ENCODE measurements at places on chromosomes 7 and 10. TPM values are rescaled to one million over a fixed set of nuclear protein-coding genes. Genes with fewer than 3 reads are reported as not detected.

DNA sequence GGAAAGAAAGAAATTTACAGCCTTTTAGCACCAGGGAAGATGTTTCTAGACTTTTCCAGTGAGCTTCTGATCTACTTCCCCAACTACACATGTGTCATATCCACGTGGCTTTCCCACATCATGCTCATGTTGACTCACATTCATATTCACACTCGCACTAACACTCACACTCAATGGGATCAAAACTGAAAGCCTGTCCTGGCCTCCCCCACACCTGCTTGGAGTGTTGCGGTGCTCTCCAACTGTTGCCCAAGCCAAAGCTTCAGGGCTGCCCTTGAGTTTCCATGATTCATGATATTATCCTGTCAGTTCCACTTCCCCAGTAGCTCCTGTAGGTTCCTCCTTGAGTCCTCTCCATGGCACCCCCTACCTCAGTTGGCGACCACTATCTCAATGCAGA is 444.4 kb downstream of the GATA3 start:
- no peak for ATAC-seq

DNA sequence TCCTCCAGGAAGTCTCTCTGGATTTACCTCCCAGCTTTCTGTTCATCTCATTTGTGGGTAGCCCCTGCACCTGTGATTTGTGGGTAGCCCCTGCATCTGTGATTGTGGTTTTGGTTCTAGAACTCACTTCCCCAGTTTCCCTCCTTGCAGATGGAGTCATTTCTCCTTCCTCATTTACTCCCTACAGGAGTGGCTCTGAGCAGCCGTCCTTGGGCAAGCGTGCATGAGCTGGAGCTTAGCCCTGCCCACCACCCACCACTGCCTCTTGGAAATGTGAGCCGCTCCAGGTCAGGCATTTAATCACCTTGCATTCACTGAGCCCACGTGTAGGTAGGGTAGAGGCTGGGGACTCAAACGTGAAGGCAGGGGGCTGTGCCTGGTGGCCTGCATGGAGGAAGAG is 8.2 kb downstream of the COL26A1 start:
- ATAC-seq = no peak

DNA sequence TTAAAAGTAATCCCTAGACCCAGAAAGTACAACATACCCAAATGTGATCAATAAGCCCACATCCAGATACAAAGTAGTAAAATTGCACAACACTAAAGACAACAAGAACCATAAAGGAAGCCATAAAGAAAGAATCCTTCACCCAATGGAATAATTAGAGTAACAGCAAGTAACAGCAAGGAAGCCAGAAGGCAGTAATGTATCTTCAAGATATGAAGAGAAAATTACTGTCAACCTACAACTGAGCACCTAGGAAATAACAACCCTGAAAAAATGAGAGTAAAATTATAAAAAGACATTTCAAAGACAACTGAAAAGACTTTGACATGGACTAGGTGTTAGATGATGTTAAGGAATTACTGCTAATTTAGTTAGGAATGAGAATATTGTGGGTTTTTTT is 60.5 kb downstream of the CNOT4 start:
- ATAC-seq = no peak

DNA sequence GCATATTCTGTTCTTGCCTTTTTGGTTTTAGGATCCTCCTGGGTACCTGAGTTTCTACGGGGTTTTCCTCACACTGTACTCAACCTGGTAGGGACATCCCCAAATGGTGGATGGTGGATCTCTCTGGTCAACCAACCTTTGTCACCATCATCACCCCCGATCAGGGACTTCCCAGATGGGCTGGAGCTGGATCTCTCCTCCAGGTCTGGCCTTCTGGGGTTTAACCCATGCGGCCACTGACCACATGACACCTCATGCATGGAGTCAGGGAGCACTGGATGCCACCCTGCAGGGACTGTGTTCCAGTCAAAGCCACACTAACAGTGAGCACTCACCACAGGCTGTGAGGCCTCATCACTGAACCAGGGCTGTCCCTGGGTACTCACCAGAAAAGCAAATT is 80.0 kb downstream of the CELF2 start:
- ATAC-seq = no peak

- no peak for ATAC-seq
These were observed 865.2 kb upstream of the GHITM start for GRCh38 chr10:83274088-83274487.

- ATAC-seq = no peak
These were observed 30.7 kb downstream of the MBL2 start for GRCh38 chr10:52741851-52742250.

Gene ADRB1
- 0.23 TPM for total RNA-seq

DNA sequence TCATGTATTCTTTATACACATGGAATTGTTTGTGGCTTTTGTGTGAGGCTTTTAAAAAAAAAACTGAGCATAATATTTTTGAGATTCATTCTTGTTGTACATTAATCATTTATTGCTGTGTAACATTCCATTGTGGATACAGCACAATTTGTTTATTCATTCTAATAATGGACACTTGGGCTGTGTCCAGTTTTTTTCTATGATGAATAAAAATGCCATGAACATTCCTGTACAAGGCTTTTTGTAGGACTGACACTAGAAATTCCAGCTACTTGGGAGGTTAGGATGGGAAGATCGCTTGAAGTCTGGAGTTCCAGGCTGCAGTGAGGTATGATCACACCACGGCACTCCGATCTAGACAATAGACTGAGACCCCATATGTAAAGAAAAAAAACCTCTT is 254.3 kb upstream of the CACNA2D1 start:
- ATAC-seq = no peak

DNA sequence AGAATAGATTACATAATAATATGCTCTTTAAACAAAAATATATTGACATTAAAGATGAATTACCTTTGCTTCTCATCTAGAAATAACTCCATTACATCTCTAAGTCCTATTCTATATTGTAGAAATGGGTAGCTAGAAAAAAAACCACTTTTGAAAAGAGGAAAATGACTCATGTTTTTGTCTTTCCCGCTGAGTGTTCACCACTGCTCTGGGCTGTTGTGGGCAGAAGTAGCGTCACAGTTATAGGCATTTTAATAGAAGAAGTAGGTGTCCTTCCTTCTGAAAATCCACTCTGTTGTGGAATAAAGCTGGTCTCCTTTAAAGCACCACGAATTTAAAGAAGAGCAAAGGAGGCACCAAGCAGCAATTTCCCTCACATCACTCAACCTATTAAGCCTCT is 117.6 kb upstream of the NFE2L3 start:
- no peak for ATAC-seq

Gene CDHR3
- total RNA-seq = 7.5 TPM

All from motor neuron (in vitro differentiated cells).